ENCODE measurements at places on chromosomes 1 and 21.

- DNase-seq, result no peak
These were observed 241.8 kb downstream of the TTLL7 start for GRCh38 chr1:83756984-83757717.

GRCh38 chr1:3955196-3955772 lies 55.2 kb upstream of the C1orf174 start:
- no peak for DNase-seq

DNA sequence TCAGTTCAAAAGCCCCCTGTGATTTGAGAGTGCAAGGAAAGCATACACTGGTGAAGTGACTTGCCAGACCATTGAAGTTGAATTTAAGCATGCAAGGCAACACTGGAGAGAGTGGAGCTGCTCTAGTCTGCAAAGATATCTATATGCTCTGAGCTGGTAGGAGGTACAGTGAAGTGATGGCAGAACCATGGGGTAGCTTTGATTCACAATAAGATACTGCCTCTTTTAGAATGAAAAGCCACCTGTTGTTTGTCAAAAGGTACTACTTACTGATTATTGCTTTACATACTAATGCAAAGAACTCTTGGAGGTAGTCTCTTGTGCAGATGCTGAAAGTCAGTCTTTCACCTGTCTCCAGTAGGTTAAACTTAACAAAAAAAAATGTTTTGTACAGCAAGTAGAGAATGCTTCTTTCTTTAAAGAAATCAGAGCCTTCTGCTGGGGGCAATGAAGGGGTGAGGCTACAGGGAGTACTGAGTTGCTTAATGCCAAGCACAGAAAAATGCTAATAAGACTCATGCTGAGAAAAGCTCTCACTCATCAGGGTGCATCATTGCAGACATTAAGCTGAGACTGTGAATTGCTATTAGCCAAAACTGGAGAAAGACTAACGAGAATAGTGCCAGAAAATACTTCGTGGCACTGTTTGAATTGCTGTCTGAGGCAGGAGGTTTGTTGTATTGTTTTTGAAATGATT lies 1150.5 kb upstream of the TMPRSS15 start:
- DNase-seq, result no peak

GRCh38 chr1:20385630-20386029 lies 95.0 kb downstream of the VWA5B1 start:
- no peak for DNase-seq

DNA sequence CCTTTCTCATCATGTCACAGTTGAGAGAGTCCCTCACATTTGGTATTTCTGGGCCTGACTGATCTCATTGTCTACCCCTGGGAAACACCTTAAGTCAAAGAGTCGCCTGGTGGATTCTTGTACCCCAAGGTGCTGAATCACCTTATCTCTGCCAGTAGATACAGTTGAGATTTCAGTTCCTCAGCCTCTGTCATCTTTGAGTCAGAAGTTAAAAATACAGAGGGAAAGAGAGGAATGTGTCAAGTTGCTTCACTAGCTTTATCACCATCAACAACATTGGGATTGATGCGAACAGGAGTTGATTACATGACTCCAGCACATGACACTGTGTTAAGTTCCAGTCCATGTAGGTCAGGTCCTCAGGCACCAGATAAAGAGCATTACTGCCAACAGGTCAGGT lies 513.0 kb downstream of the NUF2 start:
- no peak for DNase-seq

DNA sequence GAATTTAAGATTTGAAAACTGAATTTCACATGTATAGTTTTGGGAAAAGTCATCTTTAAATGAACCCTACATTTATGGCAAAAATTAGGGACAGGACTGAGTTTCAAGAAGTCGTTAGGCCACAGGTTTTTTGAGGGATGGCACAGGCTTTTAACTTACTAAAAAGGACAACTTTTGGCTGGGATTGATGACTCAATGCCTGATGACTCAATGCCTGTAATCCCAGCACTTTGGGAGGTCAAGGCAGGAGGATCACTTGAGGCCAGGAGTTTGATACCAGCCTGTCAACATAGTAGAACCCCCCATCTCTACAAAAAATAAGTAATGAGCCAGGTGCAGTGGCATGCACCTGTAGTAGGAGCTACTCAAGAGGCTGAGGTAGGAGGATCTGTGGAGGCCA lies 15.9 kb downstream of the UCK2 start:
- DNase-seq, result no peak

- DNase-seq, result no peak
These were observed 86.8 kb upstream of the RGS4 start for GRCh38 chr1:162982364-162982763.

DNA sequence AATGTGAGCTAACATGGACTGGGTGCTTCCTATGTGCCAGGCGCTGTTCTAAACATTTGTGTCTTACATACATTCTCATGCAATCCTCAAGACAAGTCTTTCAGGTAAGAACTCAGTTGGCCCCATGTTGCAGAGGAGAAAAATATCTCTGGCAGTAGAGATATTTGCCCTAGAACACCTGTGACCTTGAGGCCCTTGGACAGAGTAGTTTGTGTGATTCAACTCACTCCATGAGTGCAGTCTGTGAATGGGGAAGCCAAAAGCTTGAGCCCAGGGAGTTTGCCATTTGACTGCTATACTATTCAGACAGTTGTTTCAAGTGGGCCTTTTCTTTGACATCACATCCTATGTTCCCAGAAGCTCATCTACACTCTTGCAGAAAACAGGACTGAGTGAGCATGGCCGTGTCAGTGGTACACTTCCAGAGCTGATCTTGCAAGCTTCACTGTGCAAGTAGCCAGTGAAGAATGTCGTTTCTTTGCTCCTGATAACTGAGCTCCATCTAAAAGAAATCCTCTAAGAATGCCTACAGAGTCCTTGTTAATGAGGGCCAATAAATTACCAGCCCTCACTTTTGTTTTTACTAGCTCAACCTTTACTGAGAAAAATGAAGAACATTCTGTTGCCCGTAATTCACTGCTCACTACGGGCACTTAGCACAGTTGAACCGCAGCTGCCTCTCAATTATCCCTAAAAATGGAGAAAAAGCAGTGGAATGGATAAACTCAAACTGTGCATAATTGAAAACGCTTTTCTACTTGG lies 98.7 kb upstream of the C8B start:
- DNase-seq, result no peak

GRCh38 chr1:209896346-209896745 lies 41.7 kb upstream of the SYT14 start:
- DNase-seq, result no peak
